ENCODE measurements at places on chromosomes 7 and 10. TPM values are rescaled to one million over a fixed set of nuclear protein-coding genes. Genes with fewer than 3 reads are reported as not detected.

DNA sequence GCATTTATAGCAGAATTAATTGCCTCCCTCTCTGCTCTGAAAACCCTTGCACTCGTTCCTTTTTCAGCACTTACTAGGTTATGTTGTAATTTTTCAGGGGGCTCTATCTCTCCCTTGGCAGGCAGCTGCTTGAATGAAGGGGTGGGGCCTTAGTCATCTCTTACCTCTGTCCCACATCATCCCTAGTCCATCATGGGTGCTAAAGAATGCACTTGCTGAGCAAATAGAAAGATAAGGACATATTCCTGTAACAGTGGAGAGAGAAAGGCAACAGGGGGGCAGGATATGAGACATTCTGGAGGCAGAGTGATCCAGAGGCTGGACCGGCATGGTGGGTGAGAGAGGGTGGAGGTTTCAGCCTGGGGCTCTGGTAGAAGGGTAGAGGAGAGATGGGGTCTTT lies 60.0 kb downstream of the MINDY4 start:
- DNase-seq: no peak

DNA sequence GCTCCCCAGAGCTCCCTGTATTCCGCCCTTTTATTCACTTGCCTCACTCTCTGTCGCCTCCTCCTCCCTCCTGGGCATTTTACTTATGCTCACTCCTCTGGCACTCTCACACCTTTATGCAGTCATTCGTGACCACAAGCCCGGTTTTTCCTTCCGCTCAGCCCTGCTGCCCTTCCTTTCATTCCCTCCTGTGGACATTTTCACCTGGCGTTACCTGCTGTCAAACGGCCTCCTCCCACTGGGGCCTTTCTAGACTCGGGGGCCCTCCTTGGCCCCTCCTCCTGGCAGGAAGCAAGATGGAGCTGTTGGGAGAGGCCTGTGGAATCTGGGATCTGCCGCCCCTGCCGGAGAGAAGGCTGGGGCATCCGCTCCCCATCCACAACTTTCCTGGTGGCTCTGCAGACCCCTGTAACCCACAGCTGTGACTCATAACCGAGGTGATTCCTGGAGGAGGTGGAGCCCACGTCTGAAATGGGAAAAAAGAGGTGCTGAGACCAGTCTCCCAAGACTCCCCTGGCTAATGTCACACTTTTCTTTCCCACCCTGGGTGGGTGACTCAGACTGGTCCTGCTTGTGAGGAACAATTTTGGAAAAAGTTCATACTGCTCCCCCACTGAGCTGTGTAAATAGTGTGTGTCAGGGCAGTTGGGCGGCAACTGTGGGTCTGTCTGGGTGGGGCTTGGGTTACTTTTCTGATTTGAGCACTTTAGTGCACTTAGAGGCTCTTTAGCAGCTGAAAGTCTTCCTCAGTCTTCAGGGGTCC lies 1.2 kb downstream of the VCL start:
- DNase-seq: peak; percentile 71

Gene CRYGN
- total RNA-seq: not detected

Gene GHRHR
- total RNA-seq: not detected

DNA sequence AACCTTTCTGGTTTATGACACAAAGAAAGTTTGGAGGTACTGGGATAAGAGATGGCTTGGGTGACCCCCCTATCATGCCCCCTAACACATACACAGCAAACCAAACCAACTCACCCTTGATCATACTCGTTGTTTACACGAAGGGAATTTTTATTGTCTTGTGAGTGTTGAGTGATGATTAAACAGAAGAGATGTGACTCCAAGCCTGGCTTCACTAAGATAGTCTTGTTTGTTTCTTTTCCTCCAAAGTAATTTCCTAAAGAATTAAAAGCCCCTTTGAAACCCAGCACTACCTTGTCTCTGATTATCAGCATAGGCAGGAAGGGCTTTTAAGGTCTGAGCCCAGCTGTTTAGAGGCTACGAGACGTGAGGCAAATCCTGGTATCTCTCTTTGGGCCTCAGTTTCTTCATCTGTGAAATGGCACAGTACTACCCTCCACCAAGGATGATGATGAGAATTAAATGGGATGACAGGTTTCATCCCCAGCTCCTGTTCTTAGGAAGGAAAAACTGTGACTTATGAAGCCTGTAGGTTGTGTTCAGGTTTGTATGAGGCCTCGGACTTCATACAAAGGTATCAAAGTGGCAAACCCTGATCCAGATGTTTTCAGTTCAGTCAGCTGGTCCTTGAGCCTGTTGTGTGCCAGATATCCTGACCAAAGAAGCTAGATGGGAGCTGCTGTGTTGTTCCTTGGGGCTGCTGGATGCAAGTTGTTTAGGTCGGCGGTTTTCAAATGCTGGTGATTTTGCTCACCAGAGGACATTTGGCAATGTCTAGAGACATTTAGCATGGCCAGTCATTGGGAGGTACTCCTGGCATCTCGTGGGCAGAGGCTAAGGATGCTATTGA lies 51.8 kb downstream of the TCF7L2 start:
- DNase-seq: no peak

DNA sequence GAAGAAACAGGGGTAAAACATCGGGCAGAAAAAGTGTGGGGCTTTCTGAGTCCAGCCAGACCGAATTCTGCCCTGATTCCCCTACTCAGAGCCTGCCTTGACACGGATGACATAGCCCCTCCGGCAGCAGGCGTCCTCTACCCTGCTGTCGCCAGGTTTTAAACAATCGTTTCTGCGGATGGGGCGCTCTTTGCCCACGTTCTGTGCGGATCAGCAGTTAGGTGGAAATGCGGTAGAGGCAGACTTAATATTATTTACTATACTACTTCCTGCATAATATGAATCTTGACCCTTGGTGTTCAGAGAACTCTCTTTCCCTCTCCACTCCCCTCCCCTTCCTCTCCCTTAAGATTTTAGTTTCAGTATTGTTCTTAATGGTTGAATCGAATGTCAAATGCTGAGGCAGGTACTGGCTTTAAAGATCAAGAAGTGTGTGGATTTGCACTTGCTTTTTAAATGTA lies 2.4 kb downstream of the GATA3 start:
- no peak for DNase-seq

Gene LRIT1
- total RNA-seq: not detected

DNA sequence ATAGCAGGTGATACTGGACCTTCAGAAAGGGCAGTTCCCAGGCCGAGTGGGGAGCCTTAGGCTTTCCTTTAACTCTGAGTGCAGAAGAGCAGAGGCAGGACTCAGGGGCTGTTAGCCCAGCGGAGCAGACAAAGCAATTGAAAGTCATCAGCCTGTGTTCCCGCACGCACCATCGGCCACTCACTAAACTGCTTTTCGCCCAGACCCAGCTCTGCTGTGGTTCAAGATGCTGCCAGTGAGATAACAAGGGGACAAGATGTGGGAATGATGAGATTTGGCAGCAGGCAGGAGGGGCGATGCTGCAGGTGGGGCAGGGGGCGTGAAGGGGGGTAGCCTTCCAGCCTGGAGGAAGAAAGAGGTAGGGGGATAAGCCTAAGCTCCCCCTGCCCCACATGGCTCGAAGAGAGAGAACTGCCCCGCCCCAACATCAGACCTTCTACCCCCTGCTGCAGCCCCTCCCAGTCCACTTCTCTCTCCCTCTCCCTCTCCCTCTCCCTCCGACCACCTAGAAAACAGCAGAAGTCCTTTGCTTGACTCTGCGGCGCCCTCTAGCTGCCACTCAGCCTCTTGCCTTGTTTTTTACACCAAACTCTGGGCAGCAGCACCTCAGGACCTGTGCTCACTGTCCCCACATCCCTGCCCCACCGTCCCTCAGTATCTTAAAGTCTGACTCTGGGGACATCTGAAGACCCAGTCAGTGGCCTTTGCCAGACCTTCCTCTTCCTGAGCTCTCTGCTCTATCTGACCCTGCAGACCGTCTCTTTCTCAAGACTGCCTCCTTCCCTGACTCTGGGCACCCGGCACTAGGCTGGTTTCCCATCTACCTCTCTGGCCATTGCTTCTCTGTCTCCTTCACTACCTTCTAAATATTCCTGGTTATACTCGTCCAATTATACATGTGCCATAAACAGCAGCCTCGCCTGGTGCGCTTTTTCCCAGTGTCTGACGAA lies 110.5 kb downstream of the C10orf105 start:
- peak; percentile 83 for DNase-seq

Gene CYTH3
- total RNA-seq: 22.7 TPM

GRCh38 chr10:59435707-59436106 lies 73.4 kb upstream of the FAM13C start:
- no peak for DNase-seq

DNA sequence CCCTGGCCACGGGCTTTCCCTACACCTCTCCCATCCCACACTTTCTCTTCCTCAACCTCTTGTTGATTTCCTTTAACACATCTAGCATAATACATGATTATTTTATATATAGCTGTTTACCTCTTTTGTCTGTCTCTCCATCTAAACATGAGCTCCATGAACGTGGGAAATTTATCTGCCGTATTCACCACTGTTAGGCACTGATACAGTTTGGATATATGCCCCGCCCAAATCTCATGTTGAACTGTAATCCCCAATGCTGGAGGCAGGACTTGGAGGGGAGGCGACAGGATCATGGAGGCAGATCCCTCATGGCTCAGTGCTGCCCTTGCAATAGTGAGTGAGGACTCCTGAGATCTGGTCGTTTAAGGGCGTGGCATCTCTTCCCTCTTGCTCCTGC lies 5.7 kb downstream of the CYTH3 start:
- no peak for DNase-seq

Gene CPVL
- total RNA-seq: 0.75 TPM

GRCh38 chr7:886626-887487 lies 10.5 kb downstream of the GET4 start:
- no peak for DNase-seq

Gene ST8SIA6
- 1.2 TPM for total RNA-seq

GRCh38 chr10:50419091-50419490 lies 167.8 kb upstream of the ASAH2 start:
- DNase-seq: no peak

DNA sequence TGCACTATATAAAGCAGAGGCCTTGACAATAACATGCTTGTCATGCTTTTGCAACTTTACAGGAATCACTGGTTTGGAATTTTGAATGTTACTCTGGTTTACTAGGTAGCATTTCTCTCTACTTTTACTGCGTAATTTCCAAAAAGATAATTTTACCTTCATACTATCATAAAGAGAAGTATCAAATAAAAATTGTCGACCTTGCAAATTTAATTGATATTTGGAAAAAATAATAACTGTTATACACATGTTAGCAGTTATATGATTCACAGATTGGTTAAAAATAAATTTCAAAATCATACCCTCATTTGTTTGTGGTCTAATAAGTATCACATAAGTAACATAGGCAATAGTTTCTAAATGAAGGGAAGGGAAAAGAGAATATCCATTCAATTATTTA lies 228.5 kb upstream of the CACNA2D1 start:
- no peak for DNase-seq

Gene SYCE1
- total RNA-seq: not detected

Gene PTPN12
- 103 TPM for total RNA-seq
